ENCODE measurements at places on chromosomes 5 and 9.

DNA sequence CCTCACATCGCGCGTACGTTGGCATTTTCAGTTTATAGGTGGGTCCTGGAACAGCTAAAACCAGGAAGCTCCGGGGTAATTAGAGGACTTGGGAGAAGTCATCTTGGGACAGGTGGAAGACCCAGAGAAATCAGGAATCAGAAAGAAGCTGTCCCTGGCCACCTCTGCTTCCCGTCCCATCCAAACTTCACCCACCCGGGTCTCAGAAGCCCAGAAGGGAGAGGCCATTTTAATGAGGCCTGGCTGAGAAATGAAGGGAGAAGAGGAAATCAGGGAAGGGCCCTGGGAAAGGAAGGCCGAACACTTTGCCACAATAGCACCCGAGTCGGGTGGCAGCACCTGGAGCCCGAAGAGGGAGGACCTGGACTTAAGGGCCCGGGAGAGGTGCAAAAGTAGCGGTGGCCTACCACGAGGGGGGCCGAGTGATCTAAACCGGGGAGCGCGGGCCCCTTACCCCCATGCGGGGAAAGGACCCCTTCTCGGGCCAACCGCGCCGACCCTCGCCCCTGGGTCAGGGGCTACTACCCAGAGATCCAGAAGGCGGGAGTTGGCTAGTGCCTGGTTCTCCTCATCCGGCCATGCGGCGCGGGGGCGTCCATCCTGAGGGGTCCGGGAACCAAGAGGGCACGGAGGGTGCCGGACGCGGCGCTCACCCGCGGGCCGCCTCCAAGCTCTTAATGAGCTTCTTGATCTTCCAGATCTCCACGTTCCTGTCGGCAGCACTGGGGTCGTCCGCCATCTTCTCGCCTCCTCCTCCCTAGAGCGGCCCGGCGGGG, 668 bp downstream of the ETF1 start:
- DNase-seq = peak; percentile 6

DNA sequence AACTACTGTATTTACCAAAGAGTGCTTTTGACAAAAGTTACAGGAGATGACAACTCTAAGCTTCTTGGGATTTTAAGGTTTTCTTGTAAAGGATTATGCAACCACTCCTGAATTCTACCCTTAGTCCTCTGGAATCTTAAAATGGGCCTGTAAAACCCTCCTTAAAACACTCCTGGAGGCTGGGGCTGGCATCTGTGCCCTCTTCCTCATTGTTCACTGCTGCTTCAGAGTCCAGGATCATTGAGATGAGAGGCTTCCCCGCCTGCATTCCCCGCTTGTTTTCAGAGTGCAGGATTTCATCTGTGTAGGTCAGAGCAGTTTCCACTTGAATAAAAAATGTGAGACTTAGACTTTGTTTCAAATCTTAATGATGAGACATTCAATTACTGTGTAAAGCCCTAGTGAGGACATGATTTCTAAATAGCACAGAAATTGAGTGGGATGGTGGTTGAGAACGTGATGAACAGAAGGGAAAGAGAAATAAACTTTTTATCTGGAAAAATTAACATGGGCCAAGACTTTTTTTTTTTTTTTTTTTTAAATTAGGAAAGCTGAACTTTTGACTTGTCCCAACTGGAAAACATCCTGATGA, 40.4 kb downstream of the PCSK5 start:
- no peak for DNase-seq

- no peak for DNase-seq
These were observed 342.1 kb downstream of the PRR16 start for GRCh38 chr5:120806202-120806601.

DNA sequence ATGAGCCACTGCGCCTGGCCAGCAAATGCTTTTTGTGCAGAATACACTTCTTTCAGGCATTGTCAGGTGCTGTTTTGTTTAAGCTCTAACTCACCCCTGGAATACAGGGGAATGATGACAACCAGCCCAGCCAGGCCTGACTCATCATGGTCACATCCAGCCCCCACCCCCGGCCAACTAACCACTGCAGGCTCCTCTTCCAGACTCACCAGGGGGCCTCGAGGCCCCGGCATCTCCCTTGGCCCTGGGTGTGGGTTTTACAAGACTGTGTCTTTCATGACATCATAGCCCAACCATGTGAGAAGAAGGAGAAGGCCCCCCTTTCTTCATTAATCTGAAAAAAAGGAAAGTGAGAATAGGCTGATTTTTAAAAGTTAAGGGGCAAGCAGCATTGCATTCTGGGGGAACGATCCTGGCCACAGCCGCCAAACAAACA, 35.5 kb downstream of the OLFML2A start:
- no peak for DNase-seq

GRCh38 chr9:130426883-130427282, 17.9 kb upstream of the ASS1 start:
- no peak for DNase-seq

- DNase-seq = no peak
These were observed 21.2 kb upstream of the PIK3R1 start for GRCh38 chr5:68194386-68194785.

GRCh38 chr9:16611983-16612382, 258.5 kb downstream of the BNC2 start:
- DNase-seq = no peak

DNA sequence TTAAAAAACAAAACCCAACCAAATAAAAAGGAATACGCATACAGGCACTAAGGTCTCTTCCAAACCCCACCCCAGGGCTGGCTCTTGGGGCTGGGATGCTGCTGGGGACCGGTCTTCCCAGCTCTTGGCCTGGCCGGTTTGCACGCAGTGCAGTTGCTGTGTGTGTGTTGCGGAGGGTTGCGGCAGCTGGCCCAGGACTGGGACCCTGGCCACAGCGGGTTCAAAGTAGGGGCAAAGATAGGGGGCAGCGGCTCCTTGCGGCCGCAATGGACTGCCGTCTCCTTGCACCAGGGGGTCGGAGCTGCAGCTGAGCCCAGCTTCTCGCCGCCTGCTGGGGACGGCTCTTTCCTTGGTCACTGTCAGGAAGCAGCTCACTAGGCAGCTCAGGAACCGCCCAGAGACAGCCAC, 5.0 kb downstream of the DMRT3 start:
- no peak for DNase-seq

DNA sequence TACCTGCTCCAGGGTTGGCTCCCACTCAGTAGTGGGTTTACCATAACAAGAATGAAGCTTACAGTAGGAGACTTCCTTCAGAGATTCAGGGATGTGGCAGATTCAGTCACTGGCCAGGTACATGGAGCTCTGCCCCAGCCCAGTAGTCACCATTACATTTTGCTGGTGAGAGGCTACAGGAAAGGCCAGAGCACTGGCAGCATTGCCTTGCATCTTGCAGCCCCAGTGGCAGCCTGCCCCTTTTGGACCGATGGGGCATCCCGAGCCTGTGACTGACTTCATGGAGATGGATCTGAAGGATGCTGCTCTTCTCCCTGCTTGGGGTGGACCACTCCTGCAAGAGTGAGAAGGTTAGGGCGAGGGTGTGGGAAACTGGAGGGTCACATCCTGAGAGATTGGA, 16.8 kb downstream of the TAS2R1 start:
- no peak for DNase-seq

GRCh38 chr5:139955053-139955605, 88.0 kb downstream of the NRG2 start:
- no peak for DNase-seq

- no peak for DNase-seq
These were observed 2.8 kb upstream of the HSDL2 start for GRCh38 chr9:112377087-112377486.

DNA sequence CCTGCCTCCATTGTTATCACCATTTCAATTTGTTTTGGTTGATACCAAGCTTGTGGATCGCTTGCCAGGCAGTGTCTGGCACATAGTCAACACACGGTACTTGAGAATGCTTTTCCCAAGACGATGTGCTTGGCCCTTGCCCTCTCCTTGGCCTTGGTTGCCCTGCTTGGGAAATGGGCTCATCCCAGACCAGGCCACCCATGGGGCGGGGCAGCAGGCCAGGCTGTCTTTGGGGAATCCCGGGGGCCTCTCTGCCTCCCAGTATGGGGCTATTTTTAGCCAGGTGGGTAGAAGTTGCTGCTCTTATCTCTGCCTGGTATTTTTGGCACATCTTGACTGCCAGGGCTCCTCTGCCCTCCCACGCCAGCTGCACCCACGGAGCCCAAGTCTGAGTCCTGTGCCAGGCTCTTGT, 49.9 kb downstream of the LMX1B start:
- no peak for DNase-seq

- DNase-seq = no peak
These were observed 31.5 kb upstream of the TMED7 start for GRCh38 chr5:115657125-115657880.

DNA sequence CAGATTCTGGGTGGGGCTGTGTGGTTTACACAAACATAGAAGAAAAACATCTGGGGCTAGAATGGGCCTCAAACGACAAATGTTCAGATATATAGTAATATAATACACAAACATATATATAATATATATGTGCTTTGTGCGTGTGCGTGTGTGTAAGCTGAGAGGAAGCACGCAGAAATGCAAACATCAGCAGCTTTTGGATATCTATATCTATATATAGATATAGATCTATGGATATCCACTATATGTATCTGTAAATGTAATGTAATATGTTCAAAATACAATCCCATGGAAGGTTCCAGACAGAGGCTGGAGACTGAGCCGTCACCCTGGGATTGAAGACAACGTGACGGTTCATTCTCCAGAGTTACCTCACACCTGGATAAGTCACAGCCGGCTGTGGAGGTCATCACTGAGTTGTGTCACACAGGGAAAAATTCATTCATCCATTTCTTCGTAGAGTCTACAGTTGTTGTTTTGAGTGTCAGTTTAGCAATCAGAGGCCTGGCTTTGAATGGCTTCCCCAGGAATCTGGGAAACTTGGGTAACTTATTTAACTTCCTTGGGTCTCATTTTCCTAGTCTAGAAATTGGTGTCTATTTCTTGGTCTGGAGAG, 123.0 kb upstream of the CPEB4 start:
- DNase-seq = no peak

GRCh38 chr5:140262221-140262620, 40.7 kb downstream of the PFDN1 start:
- DNase-seq = no peak

- no peak for DNase-seq
These were observed 31.6 kb upstream of the ELL2 start for GRCh38 chr5:95993266-95993665.

DNA sequence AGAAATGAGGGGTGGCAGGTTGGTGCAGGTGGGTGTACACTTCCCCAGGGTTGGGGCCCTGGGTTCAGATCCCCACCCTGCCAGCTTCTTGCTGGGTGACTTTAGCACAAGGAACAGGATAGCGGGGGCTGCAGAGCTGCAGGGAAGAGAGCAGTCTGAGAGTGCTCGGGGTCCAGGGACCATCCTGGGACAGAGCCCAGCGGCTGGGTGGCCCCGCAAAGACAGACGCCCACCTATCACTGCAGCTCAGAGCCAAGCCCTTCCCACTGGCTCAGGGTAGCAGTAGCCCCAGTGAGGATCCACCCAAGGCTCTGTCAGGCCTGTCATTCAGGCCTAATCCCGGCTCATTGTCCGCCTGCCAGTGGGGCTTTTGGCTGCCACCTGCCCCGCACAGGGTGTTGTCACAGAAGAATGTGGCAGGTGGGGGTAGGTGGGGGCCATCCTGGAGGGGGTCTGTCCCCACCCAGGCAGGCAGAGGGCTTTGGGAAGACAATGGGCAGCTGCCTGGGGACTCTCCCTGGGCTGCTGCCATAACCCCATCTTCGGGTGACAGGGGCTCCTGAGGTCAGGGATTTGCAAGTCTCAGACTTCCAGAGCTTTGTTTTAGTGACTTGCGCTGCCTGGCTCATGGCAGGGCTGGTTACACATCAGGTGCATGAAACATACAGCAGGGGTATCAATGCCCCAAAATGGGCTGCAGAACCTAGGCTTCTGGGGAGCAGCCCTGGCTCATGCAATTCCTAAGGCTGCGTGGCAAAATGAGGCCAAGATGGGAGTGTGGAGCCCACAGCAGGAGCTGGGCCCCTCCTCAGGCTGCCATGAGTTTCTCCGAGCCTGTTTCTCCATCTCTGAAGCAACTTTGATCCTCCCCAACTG, 52.1 kb downstream of the BARX1 start:
- no peak for DNase-seq

- DNase-seq = no peak
These were observed 24.7 kb downstream of the DNAH5 start for GRCh38 chr5:13919786-13920185.

DNA sequence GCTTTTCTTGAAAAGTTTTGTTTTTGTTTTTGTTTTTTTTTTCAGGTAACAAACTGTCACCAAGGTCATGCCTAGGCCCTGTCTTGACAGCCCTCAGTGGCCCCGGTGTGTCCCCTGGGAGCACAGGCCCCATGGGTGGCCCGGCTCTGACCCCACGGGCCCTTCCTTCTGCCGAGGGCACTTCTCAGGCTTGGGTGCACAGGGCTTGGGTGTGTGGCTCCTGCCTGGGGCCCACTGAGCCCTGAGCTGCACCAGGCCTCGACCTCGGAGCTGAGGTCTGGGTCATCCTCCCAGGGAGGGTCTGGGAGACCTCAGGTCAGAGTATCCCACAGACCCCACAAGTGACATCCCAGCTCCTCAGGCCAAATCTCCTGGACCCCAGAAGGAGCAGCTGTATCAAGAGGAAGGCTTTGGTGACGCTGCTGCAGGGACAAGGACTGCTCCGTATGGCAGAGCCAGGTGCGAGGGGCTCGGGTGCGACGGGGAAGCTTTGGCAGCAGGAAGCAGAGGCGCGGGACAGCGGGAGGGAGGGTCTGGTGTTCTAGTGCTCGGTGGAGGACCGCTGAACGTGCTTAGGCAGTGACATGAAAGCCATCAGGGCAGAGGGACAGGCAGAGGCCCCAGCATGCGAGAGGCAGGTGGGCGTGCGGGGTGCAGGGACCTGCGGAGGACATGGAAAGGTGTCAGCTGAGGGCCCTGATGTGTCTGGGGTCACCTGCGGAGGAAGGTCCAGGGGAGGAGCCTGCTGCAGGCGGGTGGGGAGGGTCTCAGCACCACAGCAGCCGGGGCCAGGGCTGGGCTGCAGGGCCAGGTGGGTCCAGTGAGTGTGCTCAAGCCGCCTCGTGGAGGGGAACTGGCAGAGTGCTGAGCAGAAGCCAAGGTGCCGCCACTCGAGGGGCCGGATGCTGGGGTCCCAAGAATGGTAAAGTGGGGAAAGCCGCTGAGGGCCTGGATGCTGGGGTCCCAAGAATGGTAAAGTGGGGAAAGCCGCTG, 18.4 kb upstream of the SLC9A3 start:
- DNase-seq = no peak

- no peak for DNase-seq
These were observed 219.5 kb upstream of the IZUMO3 start for GRCh38 chr9:24765025-24765756.

- no peak for DNase-seq
These were observed 78.8 kb downstream of the KLHL3 start for GRCh38 chr5:137657073-137657472.

DNA sequence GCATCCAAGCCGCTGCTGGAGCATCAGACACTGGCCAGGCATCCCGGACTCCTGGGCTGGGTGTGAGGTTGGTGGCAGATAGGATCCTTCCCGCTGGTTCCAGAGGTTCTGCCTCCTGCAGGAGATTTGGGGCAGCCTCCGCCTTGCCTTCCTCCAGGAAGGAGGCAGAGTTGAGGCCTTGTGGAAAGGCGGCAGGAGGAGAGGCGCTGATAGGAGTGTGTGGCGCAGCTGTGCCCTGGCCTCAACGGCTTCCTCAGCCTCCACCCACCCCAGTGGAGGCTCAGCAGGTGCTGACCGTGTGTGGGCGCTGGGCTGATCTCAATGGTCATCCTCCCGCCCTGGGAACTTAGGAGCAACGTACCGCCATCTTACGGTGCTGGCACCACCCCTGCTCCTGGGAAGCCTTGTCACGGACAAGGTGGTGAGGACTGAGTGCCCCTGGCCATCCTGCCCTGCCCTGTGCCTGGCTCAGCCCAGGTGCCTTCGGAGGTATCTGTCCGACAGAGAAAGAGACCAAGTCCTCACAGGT, 10.2 kb downstream of the NCS1 start:
- DNase-seq = no peak

All from stimulated activated CD4-positive, alpha-beta T cell treated with anti-CD3 and anti-CD28 coated beads, TNF-alpha, amount 100 ng/mL, for 48 hours (primary cell).